ENCODE measurements at places on chromosomes 3 and 15.

DNA sequence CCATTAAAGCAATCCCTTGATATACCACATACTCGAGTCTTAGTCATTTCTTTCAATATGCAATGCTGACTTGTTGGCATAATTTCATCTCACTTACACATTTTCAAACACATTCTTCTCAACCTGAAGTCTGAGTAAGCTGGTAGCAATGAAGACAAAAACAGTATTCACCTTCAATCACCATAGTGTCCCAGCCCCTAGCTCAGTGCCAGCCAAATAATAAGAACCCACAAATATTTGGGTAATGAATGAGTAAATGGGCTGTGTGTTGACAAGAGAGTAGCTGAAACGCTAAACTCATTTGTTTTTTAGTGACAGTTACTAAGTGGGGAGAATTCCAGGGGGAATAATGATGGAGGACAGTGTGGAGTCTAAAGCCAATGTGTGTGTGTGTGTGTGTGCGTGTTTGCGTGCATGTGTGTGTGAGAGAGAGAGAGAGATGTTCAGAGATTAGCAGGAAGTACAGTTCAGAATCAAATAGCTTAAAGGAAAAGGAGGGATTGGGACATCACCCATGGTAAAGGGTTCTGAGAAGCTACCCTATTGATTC lies 165.7 kb downstream of the GAP43 start:
- H3K4me3 ChIP-seq, result no peak overlapping the region
- no peak overlapping the region for H3K27ac ChIP-seq
- no peaks in the 10 kb centered on the region for H3K36me3 ChIP-seq
- peaks cover 14% of the 10 kb centered on the region for H3K27me3 ChIP-seq
- peaks cover 30% of the 10 kb centered on the region for H3K4me1 ChIP-seq
- DNase-seq, result no peak

GRCh38 chr3:66215106-66215505 lies 5.7 kb upstream of the SLC25A26 start:
- no peak for DNase-seq
- no peaks in the 10 kb centered on the region for H3K27me3 ChIP-seq
- no peak overlapping the region for H3K27ac ChIP-seq
- H3K36me3 ChIP-seq, result no peaks in the 10 kb centered on the region
- H3K4me1 ChIP-seq, result peaks cover 1% of the 10 kb centered on the region

DNA sequence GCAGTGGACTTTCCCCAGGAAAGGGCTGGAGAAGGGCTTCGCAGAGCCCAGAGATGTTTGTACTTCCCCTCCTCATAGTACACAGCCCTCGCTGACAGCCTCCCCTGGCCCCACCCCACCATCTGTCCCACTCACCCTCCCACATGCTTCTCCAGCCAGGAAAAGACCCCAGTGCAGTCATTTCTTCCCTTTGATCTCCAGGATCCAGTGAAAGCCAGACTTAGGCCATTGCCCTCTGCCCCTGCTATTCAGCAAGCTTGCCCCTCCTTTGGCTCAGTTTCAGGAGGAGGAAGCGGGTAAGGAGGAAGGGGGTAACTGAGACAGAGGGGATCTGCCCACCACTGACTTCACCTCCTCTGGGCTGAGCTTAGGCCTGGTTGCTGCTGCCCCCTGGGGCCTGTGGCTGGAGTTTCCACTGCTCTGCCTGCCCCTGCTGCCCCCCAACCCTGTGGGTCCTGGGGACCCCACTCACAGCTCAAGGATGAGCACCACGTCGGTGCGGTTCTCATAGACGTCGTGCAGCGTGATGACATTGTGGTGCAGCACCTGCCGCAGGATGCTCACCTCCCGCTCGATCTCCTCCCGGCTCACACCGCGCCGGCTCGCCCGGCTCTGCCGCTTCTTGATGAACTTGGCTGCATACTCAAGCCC lies 63.1 kb downstream of the DAPK2 start:
- no peak overlapping the region for H3K27ac ChIP-seq
- DNase-seq, result no peak
- no peaks in the 10 kb centered on the region for H3K27me3 ChIP-seq

- H3K27me3 ChIP-seq, result no peaks in the 10 kb centered on the region
- no peaks in the 10 kb centered on the region for H3K36me3 ChIP-seq
- no peak overlapping the region for H3K27ac ChIP-seq
- peaks cover 21% of the 10 kb centered on the region for H3K4me1 ChIP-seq
Observed at GRCh38 chr15:79526376-79526775, 94.2 kb downstream of the MINAR1 start.

DNA sequence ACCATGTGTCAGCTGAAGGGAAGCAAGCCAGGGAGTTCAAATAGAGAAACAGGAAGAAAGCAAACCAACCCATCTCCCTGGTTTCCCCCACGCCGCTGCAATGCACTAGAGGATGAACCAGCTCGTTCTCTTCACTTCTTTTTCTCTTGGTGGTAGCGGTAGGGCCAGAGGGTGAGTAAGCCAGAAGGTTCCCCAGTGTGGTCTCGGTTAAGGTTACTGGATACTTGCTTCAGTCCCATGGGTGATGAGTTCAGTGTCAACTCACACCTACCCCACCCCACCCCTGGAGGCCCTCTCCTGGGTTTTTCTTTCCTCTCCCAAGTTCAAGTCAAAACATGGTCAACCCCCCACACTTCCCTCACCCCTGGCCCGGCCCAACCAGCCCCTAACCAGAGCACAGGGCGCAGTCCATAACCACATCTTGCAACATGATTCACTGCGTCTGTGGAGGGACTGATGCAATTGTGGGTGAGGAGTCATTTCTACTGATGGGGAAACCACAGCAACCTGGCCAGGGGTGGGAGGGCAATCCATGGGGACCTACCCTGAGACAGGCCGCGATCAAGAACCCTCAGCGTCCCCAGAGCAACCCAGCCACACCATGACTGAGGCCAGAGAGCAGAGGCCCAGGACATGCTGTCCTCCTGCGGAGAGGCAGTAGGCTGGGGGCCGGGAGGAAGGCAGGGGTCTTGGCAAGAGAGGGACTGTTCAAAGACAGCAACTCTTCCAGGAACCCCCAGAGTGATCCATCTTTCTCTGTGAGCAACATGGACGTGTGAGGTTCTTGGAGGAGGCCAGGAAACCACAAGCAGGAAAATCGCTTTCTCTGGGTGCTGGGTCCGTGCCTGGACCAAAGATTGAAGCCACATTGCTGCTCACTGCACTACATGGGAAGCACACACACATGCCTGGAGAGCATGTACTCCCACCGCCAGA lies 276.6 kb downstream of the UACA start:
- no peak for DNase-seq
- H3K4me3 ChIP-seq, result no peak overlapping the region
- no peaks in the 10 kb centered on the region for H3K4me1 ChIP-seq
- H3K36me3 ChIP-seq, result no peaks in the 10 kb centered on the region

DNA sequence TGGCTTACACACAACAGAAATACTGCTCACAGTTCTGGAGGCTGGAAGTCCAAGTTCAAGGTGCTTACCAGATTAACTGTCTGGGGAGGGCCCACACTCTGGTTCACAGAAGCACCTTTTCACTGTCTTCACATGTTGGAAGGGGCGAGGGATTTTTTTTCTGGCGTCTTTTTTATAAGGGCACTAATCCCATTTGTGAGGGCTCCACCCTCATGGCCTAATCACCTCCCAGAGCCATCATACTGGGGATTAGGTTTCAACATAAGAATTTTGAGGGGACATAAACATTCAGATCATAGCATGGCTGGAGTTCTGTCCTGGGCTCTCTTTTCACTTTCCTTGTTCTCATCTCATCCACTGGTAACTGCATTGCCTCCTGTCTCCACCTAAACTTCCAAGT lies 63.5 kb downstream of the IGF1R start:
- no peak overlapping the region for H3K4me3 ChIP-seq
- H3K27me3 ChIP-seq, result no peaks in the 10 kb centered on the region
- peaks cover 31% of the 10 kb centered on the region for H3K4me1 ChIP-seq
- H3K27ac ChIP-seq, result peak overlapping the region; percentile 47
- H3K36me3 ChIP-seq, result peaks cover 26% of the 10 kb centered on the region

DNA sequence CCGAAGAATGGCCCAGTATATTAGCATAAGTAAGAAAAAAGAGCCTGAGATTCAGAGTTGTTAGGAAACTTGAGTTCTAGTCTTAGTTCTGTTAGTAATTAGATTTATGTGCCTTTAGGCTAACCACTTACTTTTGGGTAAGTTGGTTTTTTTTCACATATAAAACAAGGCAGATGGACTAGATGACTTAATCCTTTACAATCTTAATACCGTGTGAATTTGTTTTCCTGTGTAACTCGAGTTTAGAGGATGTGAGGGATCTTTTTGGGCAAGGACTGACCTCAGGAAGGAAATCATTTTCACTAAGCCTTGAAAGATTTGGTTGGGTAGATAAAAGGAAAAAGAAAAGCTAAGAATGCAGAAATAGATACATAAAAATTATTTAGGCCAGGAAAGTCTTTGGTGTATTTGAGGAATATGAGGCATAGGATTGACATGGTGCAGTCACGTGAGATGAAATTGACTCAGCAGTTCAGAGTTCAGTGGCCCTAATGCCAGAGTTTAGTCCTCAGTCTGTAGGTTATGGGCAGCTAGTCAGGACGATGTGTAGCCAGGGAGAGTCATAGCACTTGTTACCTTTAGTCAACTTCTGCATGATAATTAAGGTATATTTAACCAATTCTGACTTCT lies 34.6 kb downstream of the PAK2 start:
- H3K4me3 ChIP-seq, result no peak overlapping the region
- no peaks in the 10 kb centered on the region for H3K27me3 ChIP-seq
- no peak for DNase-seq
- peaks cover 35% of the 10 kb centered on the region for H3K36me3 ChIP-seq
- H3K27ac ChIP-seq, result peak overlapping the region; percentile 49

- H3K36me3 ChIP-seq, result no peaks in the 10 kb centered on the region
- H3K4me1 ChIP-seq, result peaks cover 15% of the 10 kb centered on the region
- no peak overlapping the region for H3K4me3 ChIP-seq
- peaks cover 10% of the 10 kb centered on the region for H3K27me3 ChIP-seq
Observed at GRCh38 chr3:50139718-50140423, 15.3 kb upstream of the SEMA3F start.

GRCh38 chr3:72912532-72912931 lies 24.7 kb downstream of the GXYLT2 start:
- no peaks in the 10 kb centered on the region for H3K4me1 ChIP-seq
- H3K27me3 ChIP-seq, result no peaks in the 10 kb centered on the region
- no peak overlapping the region for H3K4me3 ChIP-seq
- no peak for DNase-seq

DNA sequence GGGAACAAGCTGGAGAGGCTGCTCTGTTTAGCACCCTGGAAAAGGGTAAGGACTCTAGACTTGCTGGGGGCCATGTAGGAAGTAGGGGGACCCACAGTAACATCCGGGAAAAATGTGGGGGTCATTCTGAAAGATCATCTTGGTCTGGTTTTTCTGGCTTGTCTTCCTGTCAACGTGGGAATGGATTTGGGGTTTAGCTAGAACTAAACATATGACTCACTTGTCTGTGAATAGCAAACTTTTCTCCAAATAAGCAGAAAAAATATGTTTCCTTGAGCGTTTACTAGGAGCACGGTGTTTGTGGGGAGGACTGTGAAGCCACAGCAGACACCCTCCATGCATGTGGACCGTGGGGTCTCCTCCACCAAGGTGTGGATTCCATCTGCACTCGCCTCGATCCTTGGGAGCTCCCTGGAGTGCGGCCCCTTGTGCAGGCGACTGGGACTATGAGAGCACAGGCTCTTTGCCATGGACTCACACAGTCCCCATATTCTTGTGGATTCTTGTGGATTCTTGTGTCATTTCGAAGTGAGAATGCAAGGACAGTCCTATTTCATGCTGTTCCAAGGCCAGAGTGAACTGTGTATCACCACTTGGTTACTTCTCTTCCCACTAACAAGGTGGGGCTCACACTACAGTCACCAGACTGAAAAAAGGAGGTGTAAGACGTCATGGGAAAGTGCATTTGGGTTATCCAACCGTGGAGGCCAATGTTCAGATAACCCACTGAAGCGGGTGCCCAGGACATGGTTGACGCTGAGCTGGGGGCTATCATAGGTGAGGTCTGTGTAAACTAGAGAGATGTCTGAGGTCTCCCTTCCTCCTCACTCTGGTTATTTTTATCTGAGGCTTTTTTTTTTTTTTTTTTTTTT lies 25.5 kb downstream of the PGPEP1L start:
- DNase-seq, result no peak
- H3K4me3 ChIP-seq, result no peak overlapping the region
- H3K36me3 ChIP-seq, result no peaks in the 10 kb centered on the region
- no peaks in the 10 kb centered on the region for H3K4me1 ChIP-seq
- H3K27ac ChIP-seq, result no peak overlapping the region
- no peaks in the 10 kb centered on the region for H3K27me3 ChIP-seq

- H3K4me1 ChIP-seq, result no peaks in the 10 kb centered on the region
- no peak for DNase-seq
- H3K27ac ChIP-seq, result no peak overlapping the region
- no peaks in the 10 kb centered on the region for H3K36me3 ChIP-seq
- H3K27me3 ChIP-seq, result no peaks in the 10 kb centered on the region
Observed at GRCh38 chr15:33656168-33656567, 312.1 kb upstream of the CHRM5 start.

DNA sequence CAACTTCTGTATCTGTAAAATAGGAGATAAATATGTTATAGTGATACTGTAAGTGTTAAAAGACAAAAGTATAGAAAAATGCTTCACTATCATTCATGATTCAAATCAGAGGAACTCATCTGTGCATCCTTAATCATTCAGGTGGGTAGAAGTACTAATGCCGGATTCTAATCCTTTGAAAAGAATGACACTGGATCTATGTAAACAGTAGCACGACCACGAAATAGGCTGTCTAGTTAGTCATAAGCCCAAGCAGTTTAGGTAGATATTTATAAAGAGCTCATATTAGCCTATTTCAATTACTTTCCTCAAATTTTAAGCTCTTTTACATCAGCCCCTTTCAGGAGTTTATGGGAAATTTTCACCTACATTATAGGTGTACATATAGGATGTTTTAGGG lies 437.9 kb downstream of the SOX2 start:
- H3K27ac ChIP-seq, result no peak overlapping the region
- peaks cover 4% of the 10 kb centered on the region for H3K36me3 ChIP-seq
- no peak overlapping the region for H3K4me3 ChIP-seq
- peaks cover 21% of the 10 kb centered on the region for H3K27me3 ChIP-seq

- H3K27ac ChIP-seq, result no peak overlapping the region
- peak; percentile 92 for DNase-seq
- H3K4me3 ChIP-seq, result no peak overlapping the region
- H3K4me1 ChIP-seq, result peaks cover 5% of the 10 kb centered on the region
- no peaks in the 10 kb centered on the region for H3K36me3 ChIP-seq
Observed at GRCh38 chr3:196609343-196609775, 30.1 kb upstream of the NRROS start.

DNA sequence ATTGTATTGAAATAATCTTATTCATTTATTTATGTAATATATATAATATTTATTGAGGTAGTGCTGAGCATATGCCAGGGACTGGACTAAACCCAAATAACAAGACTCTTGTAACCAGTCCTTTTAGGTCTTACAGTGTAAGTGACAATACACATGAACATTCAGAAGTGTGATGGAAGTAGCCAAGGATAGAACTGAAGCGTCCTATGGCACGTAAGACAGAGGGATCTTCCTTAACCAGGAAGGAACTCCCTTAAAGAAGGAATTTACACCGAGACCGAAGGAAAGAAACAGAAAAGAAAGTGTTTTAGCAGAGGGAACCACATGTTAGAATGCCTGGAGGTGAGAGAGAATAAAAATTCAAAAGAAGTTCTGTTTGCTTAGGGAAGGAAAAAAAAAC lies 23.6 kb upstream of the CLDN1 start:
- H3K4me3 ChIP-seq, result no peak overlapping the region
- no peak overlapping the region for H3K27ac ChIP-seq
- peaks cover 14% of the 10 kb centered on the region for H3K4me1 ChIP-seq
- H3K27me3 ChIP-seq, result no peaks in the 10 kb centered on the region

Data from progenitor cell of endocrine pancreas (in vitro differentiated cells).